ENCODE measurements at places on chromosomes 6 and 20.

DNA sequence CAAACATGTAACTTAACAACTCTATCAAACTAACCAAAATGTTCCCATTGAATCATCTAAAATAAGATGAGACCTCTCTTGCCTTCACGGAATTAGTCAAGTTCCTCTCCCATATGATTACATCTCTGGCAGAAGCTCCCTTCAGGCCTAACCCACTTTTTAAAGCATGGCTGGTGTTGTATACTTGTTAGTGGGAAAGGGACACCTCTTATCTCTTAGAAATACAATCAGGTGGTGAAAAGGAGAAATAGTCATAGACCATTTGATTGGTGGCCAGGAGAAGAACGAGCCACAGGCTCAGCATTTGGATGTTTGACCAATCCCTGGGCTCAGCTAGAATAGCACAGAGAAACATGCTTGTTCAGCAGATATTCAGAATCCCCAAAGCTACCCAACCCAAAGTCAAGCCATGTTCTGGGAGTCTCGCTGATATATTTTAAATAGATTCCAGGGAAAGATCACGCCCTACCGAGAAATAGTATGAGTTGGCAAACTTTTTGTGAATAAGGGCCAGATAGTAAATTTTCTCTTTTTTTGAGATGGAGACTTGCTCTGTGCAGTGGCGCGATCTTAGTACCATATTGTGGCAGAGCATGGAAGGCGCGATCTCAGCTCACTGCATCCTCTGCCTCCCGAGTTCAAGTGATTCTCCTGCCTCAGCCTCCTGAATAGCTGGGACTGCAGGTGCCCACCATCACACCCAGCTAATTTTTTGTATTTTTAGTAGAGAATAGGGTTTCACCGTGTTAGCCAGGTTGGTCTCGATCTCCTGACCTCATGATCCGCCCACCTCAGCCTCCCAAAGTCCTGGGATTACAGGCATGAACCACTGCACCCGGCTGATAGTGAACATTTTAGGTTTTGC, 126.3 kb upstream of the MYLIP start:
- DNase-seq, result no peak

DNA sequence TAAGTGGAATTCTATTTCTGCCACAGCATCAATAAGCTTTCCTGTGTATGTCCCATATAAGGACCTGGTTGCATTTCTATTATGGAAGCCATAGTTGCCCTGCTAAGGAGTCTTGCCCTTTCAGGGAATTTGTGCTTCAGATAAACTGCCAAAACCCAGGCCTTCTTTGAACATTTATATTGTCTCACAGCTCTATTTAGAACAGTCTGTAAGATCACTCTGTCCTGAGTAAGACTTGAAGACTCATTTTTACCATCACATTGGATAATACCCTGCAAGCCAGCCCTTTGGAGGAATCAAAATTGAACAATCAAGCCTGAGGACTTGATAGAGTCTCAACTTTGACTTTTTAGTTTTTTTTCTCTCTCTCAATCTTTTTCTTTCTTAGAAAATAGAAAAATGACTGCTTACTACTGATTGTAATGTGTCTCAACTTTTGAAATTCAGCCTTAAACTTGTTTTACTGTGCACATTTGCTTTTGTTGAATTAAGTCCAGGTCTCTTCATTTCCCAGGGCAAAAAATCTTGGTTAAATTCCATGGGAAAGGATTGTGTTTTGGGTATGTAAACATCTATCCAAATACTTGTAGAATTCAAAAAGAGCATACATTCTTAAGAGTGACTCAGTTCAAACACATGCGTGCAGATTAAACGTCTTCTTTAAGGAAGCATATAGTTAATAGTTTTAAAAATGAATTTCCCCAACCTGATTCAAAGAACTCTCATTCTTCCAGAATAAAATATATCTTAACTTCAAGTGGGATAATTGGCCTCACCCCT, 91.2 kb downstream of the PLCB1 start:
- no peak for DNase-seq

DNA sequence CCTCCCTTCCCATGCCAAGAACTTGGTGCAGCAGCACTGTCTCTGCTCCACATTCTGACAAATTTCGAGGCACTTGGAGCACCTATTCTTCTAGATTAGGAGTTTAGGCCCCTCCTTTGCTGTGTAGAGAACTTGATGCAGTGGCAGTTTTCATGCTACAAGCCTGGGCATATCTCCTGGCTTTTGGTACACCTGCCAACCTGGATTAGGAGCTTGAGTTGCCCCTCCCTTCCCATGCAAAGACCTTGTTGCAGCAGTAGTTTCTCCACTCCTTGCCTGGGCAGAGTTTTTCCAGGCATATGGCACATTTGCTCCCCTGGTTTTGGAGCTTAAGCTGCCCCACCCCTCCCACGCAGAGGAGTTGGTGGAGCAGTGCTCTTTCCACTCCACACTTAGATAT, 956.1 kb downstream of the EYS start:
- DNase-seq, result no peak

DNA sequence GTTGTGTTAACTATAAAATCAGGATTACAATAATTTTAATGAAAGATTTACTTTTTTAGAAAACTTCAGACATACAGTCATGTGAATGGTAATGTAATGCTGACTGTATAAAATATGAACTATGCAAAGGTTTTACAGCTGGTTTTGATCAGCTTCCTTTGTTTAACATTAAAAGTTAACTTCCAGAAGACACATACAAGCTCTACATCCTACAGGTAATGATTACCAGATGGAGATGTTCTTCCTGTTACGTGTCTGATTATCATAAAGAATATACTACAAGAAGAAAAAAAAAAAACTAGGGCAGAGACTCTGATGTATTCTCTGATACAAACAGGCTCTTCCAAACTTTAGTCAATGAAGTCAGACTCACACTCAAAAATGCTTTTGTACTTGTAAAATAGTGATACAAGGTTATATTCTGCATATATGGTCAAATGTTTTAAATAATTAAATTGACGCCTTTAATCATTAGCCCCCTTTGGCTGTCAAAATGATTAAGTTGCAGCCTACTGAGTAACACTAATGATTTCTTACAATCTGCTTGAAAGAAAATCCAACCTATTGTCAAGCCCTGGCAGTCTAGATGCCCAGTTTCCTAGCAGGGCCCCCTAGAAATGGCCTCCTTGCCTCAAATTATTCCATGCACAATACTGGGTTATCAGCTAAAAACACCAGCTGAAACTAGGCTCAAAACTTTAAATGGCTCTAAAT, 251.8 kb upstream of the RUNX2 start:
- DNase-seq, result no peak

GRCh38 chr20:64151633-64152530, 12.4 kb upstream of the MYT1 start:
- DNase-seq, result no peak

- DNase-seq, result no peak
These were observed 671.2 kb downstream of the EPHA7 start for GRCh38 chr6:92748131-92748530.

DNA sequence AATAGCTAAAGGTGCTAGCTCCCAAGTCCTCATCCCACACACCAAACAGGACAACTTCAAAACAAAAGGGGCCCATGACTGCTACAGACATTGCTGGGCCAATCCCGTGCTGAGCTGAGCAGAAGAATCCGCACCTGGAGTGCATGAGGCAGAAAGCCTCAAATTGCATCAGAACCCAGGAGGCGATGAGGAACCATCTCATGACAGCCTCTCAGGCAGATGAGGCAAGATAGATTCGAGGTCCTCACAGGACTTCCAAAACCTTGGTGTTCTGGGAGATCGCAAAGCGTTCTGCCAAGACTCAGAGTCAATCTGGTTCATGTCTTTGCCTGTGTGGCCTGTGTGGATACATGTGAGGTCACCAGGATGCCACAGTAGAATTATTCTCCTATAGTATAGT, 32.8 kb upstream of the SSTR4 start:
- DNase-seq, result no peak

DNA sequence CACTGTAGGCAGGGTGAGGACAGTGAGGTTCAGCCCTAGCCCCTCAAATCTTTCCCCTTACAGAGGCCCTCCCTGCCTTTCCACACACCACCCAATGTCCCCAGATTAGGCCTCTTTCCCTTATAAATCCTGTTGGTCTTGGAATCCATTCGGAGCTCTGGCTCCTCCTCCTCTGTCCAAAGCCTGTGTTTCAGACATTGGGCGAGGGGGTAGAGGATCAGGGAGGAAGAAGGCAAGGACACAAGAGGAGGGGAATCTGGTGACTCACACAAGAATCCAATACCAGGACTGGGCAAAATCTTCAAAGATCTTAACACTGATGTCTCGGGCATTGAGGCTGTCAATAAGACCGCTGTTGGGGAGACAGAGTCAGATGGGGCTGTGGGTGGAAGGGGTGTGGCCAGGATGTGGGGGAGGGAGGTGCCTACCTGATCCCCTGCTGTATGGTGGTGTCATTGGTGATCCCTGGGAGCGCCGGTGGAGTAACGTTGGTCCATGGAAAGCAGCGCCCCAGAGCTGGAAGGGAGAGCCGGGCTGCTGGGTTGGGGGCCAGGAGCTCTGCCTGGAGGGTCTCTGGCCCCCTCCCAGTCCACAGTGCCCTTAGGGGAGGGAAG, 7.6 kb downstream of the SLC44A4 start:
- no peak for DNase-seq

DNA sequence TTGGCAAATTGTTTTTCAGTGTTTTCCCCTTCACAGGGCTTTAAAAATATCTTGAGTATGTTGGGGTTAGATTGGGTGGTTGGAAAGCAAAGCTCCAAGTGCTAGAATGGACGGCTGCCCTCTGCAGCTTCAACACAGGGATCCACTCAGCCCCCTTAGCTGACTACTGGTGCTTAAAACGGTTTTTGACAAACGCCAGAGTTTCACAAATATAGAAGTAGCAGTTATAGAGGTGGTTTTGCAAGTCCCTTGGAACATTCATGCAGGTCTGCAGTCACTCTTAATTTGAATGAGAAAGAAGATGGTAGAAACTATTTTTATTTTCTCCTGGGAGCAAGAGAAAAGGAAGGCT, 175.9 kb downstream of the ARID1B start:
- DNase-seq, result no peak

DNA sequence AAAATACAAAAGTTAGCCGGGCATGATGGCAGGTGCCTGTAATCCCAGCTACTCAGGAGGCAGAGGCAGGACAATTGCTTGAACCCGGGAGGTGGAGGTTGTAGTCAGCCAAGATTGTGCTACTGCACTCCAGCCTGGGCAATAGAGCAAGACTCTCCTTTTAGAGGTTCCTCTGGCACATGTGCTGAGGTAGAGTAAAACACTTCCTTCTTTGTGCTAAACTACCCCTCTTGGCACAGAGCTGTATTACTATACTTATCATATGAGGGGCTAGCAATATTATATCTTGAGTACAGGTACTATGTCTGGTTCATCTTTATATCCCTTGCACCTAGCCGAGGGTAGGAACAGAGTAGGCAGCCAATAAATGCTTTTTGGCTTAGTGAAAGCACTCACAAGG, 40.2 kb upstream of the SAMHD1 start:
- DNase-seq, result no peak

DNA sequence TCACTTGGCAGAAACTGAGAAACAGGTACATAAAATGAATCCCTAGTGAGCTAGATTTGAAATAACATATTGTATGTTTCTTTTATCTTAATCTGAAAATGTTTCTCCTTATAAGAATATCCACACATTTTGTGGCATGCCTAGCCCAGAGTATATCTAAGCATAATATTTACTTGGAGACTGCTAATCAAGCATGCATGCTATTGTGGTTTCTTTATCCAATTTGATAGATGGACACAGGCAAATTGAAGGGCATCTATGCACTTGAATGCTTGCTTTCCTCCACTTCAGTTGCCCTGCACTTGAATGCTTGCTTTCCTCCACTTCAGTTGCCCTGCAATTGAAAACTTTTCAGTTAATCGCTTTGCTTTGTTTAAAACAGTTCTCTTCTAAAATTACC, 729.8 kb downstream of the TBC1D32 start:
- DNase-seq, result no peak

DNA sequence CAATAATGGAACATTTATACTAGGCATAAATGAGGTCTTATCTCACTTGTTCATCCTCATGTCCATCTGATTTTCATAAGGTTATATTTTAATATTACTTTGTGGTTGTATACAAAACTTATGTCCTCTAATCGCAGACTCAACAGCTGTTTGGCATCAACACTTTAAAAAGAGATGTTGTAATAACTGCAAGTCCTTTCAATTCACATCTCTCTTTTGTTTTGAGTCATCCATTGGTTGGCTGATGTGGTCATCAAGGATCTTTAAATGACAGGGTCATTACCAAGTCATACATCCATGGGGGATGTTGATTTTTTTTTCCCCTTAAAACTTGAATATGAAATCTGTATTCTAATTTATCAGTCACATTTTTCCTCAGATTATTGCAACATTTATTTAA, 299.4 kb upstream of the NRSN1 start:
- DNase-seq, result no peak

DNA sequence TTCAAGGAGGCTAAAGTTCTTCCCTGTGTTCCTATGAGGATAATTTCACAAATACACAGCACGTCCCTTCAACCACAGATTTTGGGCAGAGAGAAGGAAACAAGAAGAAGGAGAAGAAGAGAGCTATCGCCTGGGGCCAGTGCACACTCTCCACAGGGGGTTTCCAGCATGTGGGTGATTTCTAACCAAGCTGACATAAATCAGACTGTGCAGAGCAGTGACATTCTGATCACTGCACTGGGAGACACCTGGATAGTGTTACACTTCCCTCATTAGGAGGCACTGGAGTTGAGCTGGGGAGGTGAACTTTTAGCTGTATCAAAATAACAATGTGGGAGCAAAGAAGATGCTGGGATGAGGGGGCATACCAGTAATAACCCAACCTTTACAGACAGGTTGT, 71.8 kb upstream of the CENPW start:
- DNase-seq, result no peak

- DNase-seq, result no peak
These were observed 89.2 kb downstream of the RPP40 start for GRCh38 chr6:4914420-4915159.

DNA sequence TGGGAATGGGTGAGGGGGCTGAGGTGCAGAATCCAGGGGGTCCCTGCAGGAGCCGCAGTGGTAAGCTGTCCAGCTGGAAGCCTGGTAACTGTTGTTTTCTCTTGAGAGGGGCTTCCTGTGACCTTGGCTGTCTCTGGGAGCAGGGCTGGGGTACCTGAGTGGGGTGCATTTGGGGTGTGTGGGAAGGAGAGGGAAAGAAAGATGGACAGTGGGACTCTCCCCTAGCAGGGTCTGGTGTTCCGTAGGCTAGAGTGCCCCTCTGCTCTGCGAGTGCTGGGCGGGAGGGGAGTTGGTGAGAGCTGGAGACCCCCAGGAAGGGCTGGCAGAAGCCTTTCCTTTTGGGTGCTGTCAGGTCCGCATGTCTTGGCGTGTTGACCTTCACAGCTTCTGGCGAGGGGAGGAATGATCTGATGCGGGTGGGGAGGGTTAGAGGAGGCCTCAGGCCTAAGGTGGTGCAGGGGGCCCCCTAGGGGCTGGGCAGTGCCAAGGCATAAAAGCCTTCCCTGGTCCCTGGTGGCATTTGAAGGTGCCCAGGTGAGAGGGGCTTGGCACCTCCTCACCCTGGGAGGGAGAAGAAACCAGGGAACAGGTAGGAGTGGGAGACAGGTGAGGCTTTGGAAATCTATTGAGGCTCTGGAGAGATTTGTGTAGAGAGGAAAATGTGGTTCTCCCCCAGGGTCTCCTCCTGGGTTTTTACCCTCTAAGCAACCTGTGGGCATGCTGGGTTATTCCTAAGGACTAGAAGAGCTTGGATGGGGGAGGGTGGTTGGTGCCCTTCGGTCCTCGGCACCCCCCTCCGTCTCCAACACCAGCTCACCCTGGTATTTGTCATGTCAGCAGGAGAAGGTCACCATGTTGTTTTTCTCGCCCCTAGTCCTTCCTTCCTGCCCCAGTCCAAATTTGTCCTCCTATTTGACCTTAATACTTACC, 3.3 kb downstream of the VEGFA start:
- peak; percentile 28 for DNase-seq

Data from NK-92 treated with Interleukin-12 subunit alpha and Interleukin-12 subunit beta, amount 100 ng/mL, for 24 hours (cell line).